ENCODE measurements at places on chromosomes 12 and 14.
A peak's percentile ranks its signal among the peaks of the same experiment; 100 is the strongest.

DNA sequence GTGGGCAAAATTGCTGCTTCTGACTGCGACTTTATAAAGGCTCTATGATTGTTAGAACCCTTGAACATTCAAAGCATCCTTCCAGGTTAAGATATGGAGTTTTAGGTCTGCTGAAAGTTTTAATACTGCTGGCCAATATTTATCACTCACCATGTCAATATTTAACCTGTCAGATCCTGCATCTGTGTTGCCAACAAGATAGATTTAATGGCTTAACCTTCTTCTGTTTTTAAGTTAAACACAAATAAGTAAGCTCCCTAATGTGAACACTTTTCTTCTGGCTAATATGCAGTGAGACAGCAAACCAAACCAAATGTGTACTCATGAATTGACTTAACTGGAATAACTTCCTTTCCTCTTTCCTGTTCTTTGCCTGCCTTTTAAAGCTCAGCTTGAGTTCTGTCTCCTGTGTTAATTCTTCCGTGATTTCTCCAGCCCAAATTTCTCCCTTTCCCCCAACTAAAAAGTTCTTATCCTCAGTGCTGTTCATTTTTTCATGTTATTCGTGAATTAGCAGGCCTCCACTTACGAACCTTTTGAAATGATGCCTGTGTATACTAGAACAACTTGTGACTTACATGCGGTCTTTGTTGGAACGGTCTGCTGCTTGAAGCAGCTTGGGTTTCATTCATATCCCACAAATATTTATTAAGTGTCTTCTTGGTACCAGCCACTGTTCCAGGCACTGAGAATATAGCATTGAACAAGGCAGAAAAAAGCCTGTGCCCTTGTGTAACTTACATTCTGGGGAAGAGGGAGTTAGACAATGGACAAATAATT lies 9.1 kb downstream of the FBXW8 start:
- DNase-seq: no peak

- DNase-seq: peak; percentile 48
Observed at GRCh38 chr12:93978553-93978952, 169.8 kb upstream of the PLXNC1 start.

GRCh38 chr14:100589071-100589759 lies 2.0 kb upstream of the BEGAIN start:
- no peak for DNase-seq

DNA sequence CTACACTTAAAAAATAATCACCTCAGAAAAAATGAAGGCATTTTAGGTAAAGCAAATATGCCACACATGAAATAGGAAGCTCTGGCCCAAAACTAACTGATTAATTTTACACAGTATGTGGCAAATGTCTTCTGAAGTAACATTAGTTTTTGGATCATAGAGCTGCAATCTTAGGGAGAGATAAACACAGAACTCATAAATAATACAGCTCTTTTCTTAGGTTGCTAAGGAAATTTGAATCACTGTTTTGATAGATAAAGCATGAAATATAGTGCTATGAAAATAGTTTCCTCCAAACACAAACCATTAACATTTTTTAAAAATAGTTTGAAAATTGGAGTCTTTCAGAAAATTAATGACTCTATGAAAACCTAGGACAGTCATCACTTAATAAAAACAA lies 15.0 kb downstream of the RASSF9 start:
- no peak for DNase-seq

GRCh38 chr12:93468008-93468371 lies 676 bp downstream of the MRPL42 start:
- DNase-seq: peak; percentile 68

DNA sequence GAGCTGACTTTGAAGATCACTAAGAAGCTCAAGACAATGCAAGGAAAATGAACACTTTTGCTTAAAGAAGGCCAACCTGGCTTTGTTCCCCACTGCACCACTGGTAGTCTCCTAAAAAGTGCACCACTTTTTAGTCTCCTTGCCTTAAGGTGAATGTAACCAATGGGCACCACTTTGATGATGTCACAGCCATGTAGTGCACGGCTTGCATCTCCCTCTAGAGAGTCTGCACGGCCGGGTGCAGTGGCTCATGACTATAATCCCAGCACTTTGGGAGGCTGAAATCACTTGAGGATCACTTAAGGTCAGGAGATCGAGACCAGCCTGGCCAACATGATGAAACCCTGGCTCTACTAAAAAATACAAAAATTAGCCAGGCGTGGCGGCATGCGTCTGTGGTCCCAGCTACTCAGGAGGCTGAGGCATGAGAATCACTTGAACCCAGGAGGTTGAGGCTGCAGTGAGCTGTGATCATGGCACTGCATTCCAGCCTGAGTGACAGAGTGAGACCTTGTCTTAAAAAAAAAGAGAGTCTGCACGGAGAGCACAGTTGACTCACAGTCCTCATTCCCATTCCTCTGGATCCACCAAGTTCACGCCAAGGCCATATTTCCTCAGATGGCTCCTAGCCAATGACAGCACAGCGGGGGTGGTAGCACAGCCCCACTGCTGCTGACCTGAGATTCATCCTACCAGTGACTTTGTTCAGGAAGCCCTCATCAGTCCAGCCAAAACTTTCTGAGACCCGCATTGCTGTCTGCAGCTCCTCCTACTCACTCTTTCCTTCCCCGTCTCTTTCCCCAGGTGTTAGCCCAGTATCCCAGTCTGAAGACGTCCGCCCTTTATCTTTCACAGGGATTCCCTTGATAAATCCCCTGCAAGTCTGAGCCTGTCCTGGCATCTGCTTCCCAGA lies 16.5 kb upstream of the IFT81 start:
- no peak for DNase-seq

- DNase-seq: no peak
Observed at GRCh38 chr12:22101749-22102243, 55.8 kb downstream of the CMAS start.

DNA sequence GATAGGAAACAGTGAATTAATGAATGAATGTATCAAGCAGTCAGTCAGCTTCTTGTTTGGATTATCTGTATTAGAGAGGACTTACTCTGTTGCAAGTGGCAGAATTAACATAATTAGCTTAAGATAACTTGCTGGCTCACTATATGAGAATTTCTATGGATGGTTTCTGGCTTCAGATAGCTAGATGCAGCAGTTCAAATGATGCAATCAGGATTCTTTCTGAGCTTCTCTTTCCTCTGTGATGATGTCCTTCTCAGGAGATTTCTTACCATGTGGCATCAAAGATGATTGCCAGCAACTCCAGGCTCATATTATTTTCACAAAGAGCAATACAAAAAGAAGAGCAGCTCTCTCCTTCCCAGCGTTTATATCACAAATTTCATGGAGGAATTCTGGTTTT lies 30.7 kb downstream of the FRMD6 start:
- DNase-seq: no peak

GRCh38 chr12:44490181-44490580 lies 385.9 kb downstream of the NELL2 start:
- no peak for DNase-seq

DNA sequence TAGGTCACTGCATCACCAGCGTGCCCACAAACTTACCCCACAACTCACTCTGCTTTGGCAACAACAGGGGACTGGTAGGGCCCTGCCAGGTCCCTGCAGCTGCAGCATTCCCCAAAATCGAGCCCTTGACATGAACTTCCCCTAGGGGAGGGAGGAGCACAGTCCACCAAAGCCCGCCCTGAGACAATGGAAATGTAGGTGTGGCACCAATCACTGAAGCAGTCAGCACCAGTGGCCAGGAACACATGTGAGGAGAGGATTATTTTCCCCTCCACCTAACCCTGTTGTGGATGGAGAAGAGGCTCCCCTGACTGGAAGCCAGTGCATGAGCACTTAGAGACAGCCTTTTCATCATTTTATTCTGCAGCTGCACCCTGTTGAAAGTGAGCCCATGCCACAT lies 573.8 kb downstream of the SOX5 start:
- no peak for DNase-seq

GRCh38 chr12:24760606-24761378 lies 188.1 kb downstream of the BCAT1 start:
- no peak for DNase-seq

- no peak for DNase-seq
Observed at GRCh38 chr14:61841145-61841544, 78.9 kb downstream of the SNAPC1 start.

- no peak for DNase-seq
Observed at GRCh38 chr12:6122201-6122600, 2.3 kb downstream of the VWF start.

DNA sequence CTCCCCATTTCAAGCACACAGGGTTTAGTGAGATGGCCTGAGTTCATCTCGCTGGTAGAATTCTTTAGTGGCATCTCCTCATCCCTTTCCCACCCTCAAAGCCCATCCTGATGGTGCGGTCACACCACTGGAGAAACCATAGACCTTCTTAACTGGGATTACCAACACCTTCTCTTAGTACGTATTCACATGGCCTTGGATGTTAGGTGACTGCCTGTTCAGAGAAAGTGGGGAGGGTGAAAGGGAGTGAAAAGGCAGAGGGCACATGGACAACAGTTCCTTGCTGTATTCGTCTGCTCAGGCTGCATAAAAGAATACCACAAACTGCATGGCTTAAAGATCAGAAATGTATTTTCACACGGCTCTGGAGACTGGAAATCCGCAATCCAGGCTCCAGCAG lies 306.1 kb downstream of the ZFP36L1 start:
- DNase-seq: no peak

DNA sequence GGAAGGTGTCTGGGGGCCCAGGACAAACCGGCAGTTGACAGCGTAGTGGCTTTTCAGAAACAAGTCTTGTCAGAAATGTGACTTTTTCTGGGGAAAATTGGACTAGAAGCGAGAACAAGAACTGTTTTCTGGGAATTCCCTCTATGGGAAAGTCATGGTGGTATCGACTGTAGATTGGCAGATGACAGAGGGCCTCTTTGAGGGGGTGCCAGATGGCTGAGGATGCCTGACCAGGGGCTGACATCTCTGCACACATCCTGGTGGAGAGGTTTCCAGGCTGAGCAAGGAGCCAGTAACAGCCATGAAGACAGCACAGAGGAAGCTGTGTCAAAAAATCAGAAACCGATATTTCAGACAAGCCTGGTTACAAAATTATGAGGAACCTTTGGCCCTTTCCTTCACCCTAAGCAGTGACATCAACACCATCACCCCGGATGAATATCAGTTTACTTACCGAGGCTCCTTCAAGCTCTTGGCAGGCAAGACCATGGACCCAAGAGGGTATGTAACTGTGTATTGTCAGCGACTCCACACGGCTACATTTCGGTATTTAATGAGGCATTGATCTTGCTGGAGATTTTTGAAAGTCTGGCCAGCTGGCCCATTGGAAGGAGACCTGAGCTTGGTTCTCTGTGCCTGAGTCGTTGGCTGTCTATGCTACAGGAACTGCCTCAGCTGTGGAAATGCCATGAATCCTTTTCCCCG lies 1525.3 kb upstream of the TMEM132C start:
- no peak for DNase-seq

GRCh38 chr12:54549774-54550451 lies 512 bp downstream of the PDE1B start:
- no peak for DNase-seq

DNA sequence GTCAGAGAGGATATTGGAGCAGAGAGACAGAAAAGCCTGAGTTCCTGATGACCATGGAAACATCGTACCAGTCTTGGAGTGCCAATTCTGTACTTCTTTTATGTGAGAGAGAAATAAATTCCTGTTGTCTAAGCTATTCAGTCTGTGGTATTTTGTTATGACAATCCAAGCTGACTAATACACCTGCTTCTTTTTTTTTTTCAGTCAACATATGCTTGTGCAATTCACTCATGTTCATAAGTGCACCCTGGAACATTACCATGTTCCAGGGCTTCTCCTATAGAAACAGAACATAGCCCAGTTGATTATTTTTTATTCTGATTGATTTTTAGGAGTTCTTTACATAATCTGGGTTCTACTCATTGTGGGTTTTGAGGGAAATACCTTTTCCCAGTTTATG lies 1.7 kb upstream of the CHPT1 start:
- DNase-seq: peak; percentile 49

DNA sequence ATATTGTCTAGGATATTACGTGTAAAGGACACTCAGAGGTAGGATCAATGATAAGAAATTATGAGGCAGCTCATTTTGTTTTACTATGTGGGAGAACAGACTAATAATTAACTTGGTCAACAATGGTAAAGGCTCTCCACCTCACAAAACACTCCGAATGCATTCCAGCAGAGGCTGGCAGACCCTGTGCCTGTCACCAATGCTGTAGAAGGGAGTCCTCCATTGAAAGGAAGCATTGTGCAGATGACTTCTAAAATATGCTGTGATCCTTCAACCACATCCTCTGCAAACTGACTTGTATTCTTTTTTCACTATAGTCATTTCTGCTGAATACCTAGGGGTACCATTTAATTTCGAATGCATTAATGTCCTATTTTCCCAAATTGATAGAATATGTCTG lies 119.6 kb upstream of the EEA1 start:
- DNase-seq: no peak

- no peak for DNase-seq
Observed at GRCh38 chr12:24928131-24928530, 20.8 kb downstream of the BCAT1 start.

- DNase-seq: peak; percentile 44
Observed at GRCh38 chr12:52836042-52836466, 1.9 kb upstream of the KRT79 start.

GRCh38 chr12:47035484-47035883 lies 43.9 kb upstream of the PCED1B start:
- peak; percentile 42 for DNase-seq

GRCh38 chr12:16168078-16168477 lies 109.4 kb downstream of the SLC15A5 start:
- DNase-seq: no peak

- no peak for DNase-seq
Observed at GRCh38 chr14:87540339-87540738, 452.6 kb downstream of the GALC start.

DNA sequence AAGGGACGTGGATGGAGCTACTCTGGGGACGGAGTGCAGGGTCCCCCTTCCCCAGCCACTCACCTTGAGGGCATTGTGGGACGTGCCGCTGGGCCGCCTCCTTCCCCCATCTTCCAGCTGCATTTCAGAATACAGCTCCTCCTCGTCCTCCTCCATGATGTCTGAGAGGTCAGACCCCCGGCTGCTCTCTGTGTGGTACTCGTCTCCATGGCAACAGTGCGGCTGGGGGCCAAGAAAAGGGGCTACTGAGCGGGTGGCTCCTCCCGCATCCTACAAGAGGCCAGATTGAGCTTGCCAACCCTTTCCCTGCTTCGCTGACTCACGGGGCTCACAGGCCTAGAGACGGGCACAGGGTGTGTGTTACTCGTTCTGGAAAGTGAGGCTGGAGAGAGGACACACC lies 90.4 kb downstream of the PIWIL1 start:
- DNase-seq: no peak

DNA sequence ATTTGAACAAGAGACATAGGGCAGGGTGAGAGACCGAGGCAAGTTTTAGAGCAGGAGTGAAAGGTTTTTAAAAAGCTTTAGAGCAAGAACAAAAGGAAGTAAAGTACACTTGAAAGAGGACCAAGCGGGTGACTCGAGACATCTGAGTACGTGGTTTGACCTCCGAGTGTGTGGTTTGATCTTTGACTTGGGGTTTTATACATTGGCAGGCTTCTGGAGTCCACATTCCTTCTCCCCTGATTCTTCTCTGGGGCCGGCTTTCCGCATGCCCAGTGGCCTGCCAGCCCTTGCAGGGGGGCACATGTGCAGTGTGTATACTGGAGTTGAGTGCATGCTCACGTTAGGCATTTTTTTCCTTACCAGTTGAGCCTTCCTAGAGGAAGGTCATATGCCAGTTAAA lies 96.3 kb downstream of the SLC15A4 start:
- DNase-seq: no peak

Measured in OCI-M1 (cell line).